Activated T-helper 1 cell treated with Interleukin-2 at 50 U/mL for 16 hours (primary cell): ENCODE measurements at places on chromosomes 1 and 21.

- DNase-seq, result no peak
These were observed 9.5 kb upstream of the CSF1 start for GRCh38 chr1:109901141-109901523.

- DNase-seq, result no peak
These were observed 12.2 kb downstream of the AMY1C start for GRCh38 chr1:103761896-103762295.

- DNase-seq, result no peak
These were observed 79.2 kb downstream of the MAN1C1 start for GRCh38 chr1:25695771-25696311.

DNA sequence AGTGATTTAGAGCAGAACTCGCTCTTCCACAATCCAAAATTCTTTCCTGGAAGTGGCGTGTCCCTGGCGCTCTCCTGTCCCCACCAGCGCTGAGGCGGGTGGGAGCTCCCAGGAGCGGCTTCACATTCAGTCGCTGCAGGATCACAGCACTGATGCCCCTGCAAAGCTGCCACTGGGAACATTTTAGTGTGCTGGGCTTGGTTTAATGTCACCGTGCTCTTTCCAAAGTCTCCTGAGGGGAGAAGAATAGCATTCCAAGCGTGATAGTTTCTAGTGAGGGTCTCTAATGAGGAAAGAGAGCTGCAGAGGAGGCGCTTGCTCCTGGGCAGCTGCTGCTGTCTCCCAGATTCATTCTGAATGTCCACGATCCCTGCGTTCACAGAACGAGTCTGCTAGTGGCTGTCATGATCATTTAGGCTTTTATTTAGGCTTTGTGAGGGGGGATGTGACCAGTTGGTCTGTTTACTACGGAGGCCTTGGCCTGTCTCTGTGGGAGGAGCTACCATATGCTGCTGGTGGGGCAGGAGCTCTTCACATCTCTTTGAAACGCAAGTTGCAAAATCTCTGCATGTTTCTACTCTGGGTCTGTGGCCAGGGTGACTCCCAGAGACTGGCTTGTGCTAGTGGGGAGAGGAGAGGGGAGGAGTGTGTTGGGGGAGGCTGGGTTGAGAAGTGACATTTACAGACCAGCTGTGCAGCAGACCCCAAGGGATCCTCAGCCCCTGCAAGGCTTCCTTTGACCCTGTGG is 23.4 kb downstream of the OLFML3 start:
- no peak for DNase-seq

DNA sequence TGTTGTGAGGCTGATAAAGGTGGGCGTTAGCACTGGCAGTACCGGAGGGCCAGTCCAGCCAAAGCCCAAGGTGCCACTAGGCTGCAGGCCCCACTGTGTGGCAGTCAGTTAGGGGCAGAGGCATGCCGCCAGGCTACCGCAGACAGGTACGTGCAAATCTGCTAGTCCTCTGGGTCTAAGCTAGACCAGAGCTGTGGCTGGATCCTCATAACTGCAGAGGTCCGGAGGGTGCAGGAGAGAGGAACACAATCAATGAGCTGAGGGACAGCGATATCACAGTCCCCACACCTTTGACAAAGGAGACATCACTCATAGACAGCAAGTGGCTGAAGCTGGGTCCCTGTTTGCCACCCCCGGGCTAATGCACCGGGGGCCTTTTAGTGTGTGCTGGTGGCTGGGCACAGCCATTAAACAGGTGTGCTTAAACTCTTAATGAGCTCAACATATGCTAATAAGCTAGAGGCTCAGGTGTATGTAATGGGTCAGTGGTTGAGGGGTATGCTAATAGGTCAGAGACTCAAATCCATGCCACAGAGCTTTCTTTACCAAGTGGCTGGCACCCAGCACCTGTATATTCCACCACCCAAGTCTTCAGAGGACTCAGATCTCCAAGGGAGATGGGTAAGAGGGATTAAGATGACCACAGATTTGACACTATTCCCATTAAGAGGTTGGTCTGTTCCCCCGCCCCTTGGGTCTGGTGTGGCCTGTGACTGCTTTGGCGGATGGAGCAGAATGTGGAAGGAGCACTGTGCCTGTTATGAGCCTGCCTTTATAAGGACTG is 82.0 kb downstream of the GLIS1 start:
- DNase-seq, result no peak

GRCh38 chr1:51744506-51745303 is 127.8 kb downstream of the OSBPL9 start:
- no peak for DNase-seq
